NCI-H748 treated with DMSO at 0.1 percent for 48 hours (cell line): ENCODE measurements at places on chromosomes 7 and 10.

GRCh38 chr10:30294476-30295240 lies 54.4 kb downstream of the MTPAP start:
- no peak for DNase-seq

DNA sequence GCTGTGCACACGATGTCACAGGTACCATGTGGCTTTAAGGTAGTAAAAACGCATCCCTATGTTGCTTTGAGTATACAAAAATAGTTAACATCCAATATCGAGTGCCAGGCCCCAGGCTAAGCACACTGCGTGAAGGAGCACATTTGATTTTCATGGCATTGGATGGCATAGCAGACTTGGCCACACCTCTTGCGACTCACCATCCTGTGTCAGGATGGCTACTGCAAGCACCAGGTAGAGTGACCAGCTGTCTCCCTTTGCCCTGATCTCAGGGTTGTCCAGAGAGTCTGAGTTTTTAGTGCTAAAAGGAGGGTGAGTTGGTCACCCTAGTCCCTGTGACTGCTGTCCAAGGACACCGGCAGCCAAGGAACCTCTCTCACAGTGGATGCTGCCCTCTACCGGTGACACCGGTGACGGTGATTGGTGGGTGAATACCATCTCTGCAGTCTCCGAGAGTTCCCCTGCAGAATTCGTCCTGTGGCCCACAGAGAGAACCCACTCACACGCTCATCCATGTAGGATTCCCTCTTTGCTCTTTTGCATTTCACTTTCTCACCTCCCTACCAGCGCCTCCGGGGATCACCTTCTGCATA lies 76.1 kb downstream of the BICC1 start:
- no peak for DNase-seq

DNA sequence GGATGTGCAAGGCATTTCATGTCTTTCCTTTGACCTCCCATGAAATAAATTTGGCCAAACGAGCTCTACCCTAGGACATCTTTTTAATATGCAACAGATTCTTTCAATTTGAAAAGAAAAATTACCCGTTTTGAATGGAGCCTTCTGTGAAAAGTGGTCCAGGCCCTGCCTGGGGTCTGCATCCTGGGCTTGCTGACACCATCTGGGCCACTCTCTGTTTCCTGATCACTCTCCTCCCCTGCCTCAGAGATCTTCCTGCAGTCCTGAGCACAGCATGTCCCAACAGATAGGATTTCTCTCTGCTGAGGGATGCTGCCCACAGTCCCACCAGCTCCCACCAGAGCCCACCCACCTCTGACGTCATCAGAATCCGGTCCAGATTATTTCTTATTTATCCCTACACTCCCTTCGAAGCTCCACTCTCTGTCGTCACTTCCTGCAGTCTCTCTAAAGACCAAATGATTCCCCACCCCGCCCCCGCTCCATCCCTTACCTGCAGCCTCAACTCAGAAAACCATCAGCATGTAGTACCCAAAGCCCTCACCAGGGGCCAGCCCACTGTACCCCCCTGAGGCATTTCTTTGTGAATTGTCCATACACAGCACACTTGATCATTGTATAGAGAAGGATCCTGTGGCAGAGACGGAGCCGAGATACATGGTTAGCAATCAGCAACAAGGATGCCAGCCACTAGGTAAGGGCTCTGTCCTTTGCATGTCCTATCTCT lies 192.1 kb upstream of the MGMT start:
- no peak for DNase-seq

- no peak for DNase-seq
Measured at GRCh38 chr7:92636018-92636560, 45.9 kb upstream of the FAM133B start.

DNA sequence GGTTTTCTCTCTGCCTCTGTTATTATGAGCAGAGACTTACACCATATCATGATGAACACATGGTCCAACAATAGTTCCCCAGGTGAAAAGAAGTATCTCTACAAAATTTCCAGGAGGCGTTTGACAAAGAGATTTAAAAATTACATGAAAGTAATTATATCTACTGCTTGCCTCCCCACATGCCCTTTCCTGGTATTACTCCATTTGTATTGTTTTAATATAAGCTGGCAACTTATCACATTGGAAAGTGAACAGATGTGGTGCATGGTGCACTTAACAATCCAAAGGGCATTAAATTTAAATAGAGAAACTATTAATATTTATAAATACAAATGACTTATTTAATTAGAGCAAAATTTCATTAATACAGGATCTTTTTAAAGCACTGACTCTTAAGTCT lies 638.2 kb downstream of the ANKRD7 start:
- DNase-seq = no peak

DNA sequence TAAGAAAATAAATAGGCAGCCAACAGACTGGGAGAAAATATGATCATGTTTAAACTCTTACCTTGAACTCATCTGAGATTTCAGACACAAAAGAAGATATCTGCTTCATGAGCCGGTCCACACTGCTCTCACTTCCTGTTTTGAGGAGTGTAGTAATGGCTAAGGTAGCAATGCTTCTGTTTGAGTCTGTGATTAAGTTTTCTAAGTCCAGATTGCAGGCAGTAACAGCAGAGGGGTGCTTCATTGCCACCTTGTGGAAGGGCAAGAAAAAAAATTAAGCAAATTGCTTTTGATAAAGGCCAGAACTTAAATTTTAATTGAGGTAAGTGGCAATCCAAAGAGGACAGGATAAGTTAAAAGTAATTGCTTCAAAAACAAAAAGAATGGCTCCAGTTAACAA lies 69.1 kb downstream of the MEST start:
- DNase-seq = peak; percentile 73

GRCh38 chr7:130242198-130243014 lies 24.3 kb upstream of the CPA2 start:
- peak; percentile 68 for DNase-seq
